ENCODE measurements at places on chromosomes 16 and 17. TPM values are rescaled to one million over a fixed set of nuclear protein-coding genes. Genes with fewer than 3 reads are reported as not detected.

Gene ITGA2B
- 0.62 TPM for total RNA-seq

Gene PRKCB
- 82.6 TPM for total RNA-seq

Gene DYNLRB2
- total RNA-seq: not detected

Gene ZSCAN10
- not detected for total RNA-seq

Gene RMI2
- total RNA-seq: 56.1 TPM

Gene LDHD
- total RNA-seq: not detected

Gene GJD3
- not detected for total RNA-seq

Gene PRMT7
- 72.0 TPM for total RNA-seq

Gene ADGRG3
- total RNA-seq: not detected

Gene CDYL2
- 7.4 TPM for total RNA-seq

Gene TEX19
- total RNA-seq: 0.23 TPM

Gene KRT17
- total RNA-seq: not detected

Gene COX10
- 29.7 TPM for total RNA-seq

Gene ABCA9
- not detected for total RNA-seq

Gene TCF25
- total RNA-seq: 126 TPM

Gene DNAH9
- not detected for total RNA-seq

Gene ENO3
- total RNA-seq: 30.7 TPM

Gene KRT33B
- total RNA-seq: not detected

Gene CDK3
- 5.5 TPM for total RNA-seq

Gene ADAD2
- total RNA-seq: 1.5 TPM

Gene MEIOB
- total RNA-seq: not detected

Gene KCNH6
- not detected for total RNA-seq

Gene PTX4
- not detected for total RNA-seq
